ENCODE measurements at places on chromosomes 2 and 18. TPM values are rescaled to one million over a fixed set of nuclear protein-coding genes. Genes with fewer than 3 reads are reported as not detected.

Gene HS1BP3
- 7.7 TPM for total RNA-seq

Gene HJURP
- 2.0 TPM for total RNA-seq

Gene HDLBP
- total RNA-seq: 159 TPM

Gene C2orf66
- total RNA-seq: not detected

Gene MDH1B
- 4.5 TPM for total RNA-seq

Gene DNAJC5G
- not detected for total RNA-seq

- DNase-seq: peak; percentile 42
These were observed 19.8 kb downstream of the MYL12B start for GRCh38 chr18:3281456-3282400.

DNA sequence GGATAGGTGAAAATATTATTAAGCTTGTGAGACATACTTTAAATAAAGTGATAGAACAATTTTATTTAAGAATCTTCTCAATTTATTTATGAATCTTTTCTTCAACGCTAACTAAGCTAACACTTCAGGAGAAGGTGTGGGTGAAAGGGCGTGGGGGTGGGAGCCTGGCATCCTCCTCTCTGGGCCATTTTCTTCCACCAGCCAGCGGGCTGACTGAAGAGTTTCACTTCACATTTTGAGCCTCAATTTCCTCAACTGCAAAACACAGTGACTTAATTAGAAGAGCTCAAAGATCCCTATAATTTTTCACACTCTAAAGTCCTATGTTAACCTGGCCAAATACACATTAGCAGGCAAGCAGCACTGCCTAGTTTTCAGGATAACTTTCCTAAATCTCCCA, 94.8 kb downstream of the FTCDNL1 start:
- DNase-seq: no peak

DNA sequence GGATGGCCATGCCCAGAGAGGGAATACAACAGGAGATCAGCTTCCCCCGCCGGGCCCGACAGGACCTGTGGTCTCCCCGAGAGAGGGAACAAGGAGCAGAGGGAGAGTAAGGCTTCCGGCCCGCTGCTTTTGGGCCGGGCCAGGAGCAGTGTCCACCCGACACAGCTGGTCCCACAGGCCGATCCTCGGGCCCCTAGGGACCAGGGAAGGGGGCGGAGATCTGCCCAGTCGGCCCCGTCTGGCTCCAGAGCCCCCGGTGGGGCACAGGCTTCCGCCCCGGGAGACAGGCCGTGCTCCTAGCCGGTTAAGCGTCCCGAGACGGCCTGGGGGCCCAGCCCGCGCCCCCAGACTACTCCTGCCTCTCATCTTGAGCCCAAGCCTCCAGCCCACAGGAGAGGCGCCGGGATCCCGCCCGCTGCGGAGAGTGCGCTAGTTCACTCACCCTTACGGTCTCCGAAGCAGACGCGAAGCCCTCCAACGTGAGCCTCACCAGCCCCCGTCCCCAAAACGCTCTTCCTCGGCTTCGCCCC, at the start of gene MCFD2:
MCFD2 (minus strand) TSS at position 526 of the 530 bp plus-strand sequence. CDS start 6,635 bp downstream, outside the sequence.
- peak; percentile 46 for DNase-seq

- no peak for DNase-seq
These were observed 97.5 kb upstream of the EFEMP1 start for GRCh38 chr2:56021136-56021474.

Data from frontal cortex (tissue), 4 donors.